ENCODE measurements at places on chromosomes 3 and 15.
A peak's percentile ranks its signal among the peaks of the same experiment; 100 is the strongest.

GRCh38 chr3:114011059-114011797 lies 45.1 kb downstream of the CCDC191 start:
- no peak for DNase-seq

GRCh38 chr3:113331187-113331586 lies 110.1 kb downstream of the CFAP44 start:
- DNase-seq = no peak

GRCh38 chr3:194102436-194102835 lies 33.5 kb upstream of the HES1 start:
- no peak for DNase-seq

DNA sequence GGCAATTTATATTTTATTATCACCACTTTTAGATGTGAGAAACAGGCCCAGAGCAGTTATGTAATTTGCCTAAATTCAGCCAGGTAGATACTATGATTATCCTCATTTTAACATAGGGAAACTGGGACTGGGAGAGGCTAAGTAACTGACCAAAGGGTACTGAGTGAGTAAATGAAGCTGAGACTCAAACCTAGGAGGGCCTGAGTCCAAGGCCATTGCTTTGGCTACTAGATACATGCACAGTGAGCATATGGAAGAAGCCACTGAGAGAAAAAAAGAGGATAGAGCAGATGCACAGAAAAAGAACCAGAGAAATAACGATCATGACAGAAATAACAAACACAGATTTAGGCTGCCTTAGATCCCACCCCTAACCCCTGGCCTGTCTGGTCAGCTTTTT lies 33.6 kb downstream of the USF3 start:
- DNase-seq = no peak

- no peak for DNase-seq
Measured at GRCh38 chr15:100597862-100598261, 4.1 kb downstream of the LINS1 start.

GRCh38 chr3:192445770-192446644 lies 281.3 kb downstream of the FGF12 start:
- DNase-seq = peak; percentile 11
